Activated CD4-positive, alpha-beta T cell treated with anti-CD3 and anti-CD28 coated beads for 36 hours (primary cell): ENCODE measurements at places on chromosomes 13 and 19.

DNA sequence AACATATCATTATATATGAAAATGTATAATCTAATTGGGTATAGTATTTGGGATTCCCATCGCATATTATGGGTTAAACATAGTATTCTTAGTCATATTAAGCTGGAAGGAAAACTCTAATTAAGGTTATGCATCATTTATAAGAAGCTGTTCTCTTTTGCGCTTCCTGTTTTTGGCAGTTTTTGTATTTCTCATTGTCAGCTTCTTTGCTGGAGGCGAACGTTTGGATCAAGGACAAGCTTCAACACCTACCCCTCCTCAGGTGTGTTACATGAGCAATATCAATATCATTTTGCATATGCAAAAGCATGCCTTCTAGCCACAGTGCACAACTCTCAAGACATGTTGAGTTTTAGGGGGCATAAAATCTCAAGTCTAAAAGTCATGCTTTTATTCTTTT is 439.8 kb downstream of the TDRD3 start:
- H3K27me3 ChIP-seq = no peaks in the 10 kb centered on the region
- no peaks in the 10 kb centered on the region for H3K36me3 ChIP-seq
- no peak overlapping the region for H3K27ac ChIP-seq
- no peak for DNase-seq
- no peaks in the 10 kb centered on the region for H3K4me1 ChIP-seq
- no peak overlapping the region for H3K4me3 ChIP-seq

GRCh38 chr13:114102521-114103288 is 29.7 kb downstream of the RASA3 start:
- H3K4me1 ChIP-seq = peaks cover 60% of the 10 kb centered on the region
- no peak overlapping the region for H3K4me3 ChIP-seq
- H3K36me3 ChIP-seq = no peaks in the 10 kb centered on the region
- peak; percentile 6 for DNase-seq

DNA sequence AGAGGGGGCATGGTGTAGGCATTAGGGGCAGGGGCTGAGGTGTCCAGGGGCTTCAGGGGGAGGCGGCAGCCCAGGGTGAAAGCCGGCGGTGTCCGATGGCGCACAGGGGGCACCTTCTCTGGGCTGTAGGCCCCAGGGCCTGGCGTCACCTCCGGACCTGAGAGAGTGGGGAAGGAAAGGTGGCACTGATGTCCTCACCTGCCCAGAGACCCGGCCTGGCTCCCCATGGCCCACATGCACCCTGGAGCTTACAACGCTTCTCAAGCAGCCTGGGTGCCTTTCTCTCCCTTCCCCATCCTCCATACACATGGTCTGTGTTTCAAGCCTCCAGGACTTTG is 3.3 kb upstream of the SHC2 start:
- no peak for DNase-seq
- peaks cover 12% of the 10 kb centered on the region for H3K27me3 ChIP-seq
- H3K36me3 ChIP-seq = no peaks in the 10 kb centered on the region
- H3K27ac ChIP-seq = no peak overlapping the region

DNA sequence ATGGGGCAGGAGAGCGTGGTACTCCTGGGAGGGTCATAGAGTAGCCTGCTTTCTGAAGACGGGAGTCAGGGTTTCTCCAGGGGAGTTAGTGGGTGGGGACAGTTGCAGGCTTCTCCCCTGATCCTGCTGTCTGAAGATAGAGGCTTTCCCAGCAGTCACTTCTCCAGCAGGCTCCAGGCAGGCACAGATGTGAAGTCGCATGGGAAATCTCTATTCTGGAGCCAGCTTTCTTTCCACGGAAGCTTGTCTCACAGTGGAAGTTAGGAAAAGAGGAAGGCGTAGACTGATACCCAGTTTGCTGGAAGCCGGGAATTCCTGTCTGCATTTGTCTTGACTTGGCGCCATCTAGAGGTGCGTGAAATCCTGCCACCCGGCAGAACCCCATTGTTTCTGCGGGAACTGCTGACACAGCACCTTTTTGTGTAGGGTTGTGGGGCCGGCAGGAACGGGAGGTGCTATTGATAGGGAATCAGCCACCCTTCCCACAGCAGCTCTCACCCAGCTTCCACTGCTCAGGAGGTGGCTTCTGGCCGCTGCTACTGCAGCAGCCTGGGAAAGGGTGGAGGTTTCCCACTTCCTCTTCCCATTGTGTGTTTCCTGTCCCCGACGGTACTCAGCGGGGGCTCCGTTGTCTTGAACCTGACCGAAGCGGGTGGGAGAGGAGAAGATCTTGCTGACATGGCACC is 28.5 kb upstream of the NPAS1 start:
- no peaks in the 10 kb centered on the region for H3K27me3 ChIP-seq
- peaks cover 13% of the 10 kb centered on the region for H3K36me3 ChIP-seq
- no peak overlapping the region for H3K4me3 ChIP-seq
- peak; percentile 82 for DNase-seq

GRCh38 chr13:49567491-49567890 is 17.9 kb downstream of the RCBTB1 start:
- no peaks in the 10 kb centered on the region for H3K27me3 ChIP-seq
- H3K4me1 ChIP-seq = peaks cover 25% of the 10 kb centered on the region
- DNase-seq = no peak

- H3K27ac ChIP-seq = no peak overlapping the region
- peaks cover 5% of the 10 kb centered on the region for H3K27me3 ChIP-seq
Measured at GRCh38 chr19:30935146-30935545, 414.1 kb downstream of the TSHZ3 start.

DNA sequence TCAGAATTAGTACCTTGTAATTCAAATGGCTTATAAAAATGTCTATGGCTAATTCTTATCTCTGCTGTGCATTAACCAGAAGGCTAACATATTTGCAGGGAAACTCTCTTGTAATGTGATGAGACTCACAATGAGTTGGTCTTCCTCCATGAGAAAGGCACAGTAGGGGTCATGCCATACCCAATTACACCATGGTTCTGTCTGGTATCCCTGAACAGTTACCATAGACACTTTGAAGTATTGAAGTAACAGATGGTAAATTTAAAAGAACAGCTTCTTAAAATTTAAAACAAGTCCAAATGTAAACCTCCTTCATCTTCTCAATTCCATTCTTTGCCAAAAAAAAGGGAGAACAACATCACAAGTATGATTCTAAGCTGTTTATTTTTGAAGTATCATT is 22.6 kb upstream of the SLAIN1 start:
- H3K36me3 ChIP-seq = no peaks in the 10 kb centered on the region
- H3K4me3 ChIP-seq = no peak overlapping the region
- DNase-seq = no peak
- no peaks in the 10 kb centered on the region for H3K4me1 ChIP-seq
